CD4-positive, alpha-beta T cell treated with Interleukin-2 at 100 ng/mL for 4 hours (primary cell): ENCODE measurements at places on chromosomes 6 and 20.
A peak's percentile ranks its signal among the peaks of the same experiment; 100 is the strongest.

DNA sequence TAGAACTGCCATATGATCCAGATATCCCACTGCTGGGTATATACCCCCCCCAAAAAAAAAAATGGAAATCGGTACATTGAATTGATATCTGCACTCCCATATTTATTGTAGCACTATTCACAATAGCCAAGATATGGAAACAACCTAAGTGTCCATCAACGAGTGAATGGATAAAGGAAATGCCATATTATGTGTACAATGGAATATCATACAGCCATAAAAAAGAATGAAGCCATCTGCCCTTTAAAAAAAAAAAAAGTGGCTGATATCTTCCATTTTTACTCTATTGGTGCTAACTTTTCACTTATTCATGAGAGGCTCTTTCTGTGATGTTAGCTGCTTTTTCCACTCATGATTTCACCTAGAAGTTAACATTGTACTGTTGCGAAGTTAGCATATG is 156.5 kb downstream of the REV3L start:
- DNase-seq = no peak

GRCh38 chr20:49287555-49288249 is 9.8 kb upstream of the ZNFX1 start:
- DNase-seq = no peak

GRCh38 chr20:52039790-52040189 is 151.8 kb downstream of the ZFP64 start:
- no peak for DNase-seq

GRCh38 chr20:62214067-62214466 is 6.0 kb downstream of the HRH3 start:
- DNase-seq = no peak

DNA sequence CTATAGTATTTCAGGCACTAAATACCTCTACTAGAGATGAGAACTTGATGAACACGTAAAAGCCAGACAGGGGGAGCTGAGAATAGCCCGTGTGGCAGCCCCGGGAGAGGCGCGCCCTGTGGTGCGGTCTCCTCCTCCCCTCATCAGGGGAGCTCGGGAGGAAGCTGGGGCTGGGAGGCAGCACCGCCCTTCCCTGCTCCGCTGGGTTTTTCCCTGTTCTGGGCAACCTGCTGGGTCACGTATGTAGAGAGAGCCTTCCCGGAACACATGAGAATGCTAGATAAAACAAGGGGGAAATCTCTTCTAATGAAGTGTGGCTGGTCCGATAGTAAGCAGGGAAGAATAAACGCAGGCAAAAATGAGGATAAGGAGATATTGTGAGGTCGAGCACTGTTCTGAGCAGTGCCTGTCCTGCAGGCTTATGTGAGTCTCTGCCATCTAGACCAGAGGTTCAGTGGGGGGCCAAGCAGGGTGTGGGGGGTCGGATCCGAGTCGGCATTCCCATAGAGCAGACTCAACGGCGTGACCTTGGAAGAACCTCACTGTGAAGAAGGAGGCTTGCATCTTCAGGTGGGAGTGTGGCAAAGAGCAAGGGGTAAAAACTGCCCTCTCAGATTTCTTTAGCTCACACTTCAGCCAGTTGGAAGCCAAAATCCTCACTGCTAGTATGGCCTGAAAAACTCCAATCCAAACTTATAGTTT is 13.4 kb upstream of the RPS6KA2 start:
- DNase-seq = no peak

GRCh38 chr6:142551274-142551811 is 249.5 kb downstream of the ADGRG6 start:
- DNase-seq = peak; percentile 10

GRCh38 chr6:137489046-137490005 is 4.9 kb downstream of the OLIG3 start:
- DNase-seq = no peak

- DNase-seq = no peak
Observed at GRCh38 chr6:13838616-13839015, 24.3 kb upstream of the MCUR1 start.

GRCh38 chr6:158607411-158608170 is 37.0 kb downstream of the DYNLT1 start:
- DNase-seq = no peak

GRCh38 chr20:6012179-6012578 is 41.7 kb downstream of the LRRN4 start:
- no peak for DNase-seq

DNA sequence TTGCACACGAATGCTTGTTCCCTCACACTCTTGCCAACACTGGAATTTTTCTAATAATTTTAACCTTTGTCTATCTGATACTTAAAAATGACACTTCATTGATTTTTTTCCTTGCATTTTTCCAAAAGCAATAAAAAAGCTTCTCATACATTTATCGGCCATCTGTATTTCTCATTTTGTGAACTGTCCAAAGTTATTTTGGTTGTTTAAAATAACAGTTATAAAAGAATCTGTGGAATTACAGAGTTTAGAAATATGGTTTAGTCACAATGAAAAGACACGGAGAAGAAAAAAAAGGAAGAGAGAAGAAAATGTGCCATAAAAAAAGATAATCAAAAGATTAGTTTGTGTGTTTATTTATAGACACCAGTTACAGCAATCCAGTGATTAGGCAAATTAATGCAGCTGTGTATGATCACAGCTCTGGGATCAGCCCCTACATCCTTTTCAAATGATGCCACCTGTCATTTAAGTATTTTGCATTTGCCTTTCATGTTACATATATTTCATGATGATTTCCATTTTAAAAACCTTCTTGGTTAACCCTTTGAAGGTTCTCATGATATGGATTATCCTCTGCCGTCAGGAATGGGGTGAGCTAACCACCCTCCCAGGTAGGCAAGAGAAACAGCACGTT is 171.7 kb downstream of the BACH2 start:
- no peak for DNase-seq

GRCh38 chr6:126170978-126171382 is 168.9 kb upstream of the CENPW start:
- peak; percentile 28 for DNase-seq

GRCh38 chr6:113772961-113773360 is 84.2 kb upstream of the MARCKS start:
- DNase-seq = no peak

- no peak for DNase-seq
Observed at GRCh38 chr6:125835221-125835744, 44.5 kb downstream of the NCOA7 start.

DNA sequence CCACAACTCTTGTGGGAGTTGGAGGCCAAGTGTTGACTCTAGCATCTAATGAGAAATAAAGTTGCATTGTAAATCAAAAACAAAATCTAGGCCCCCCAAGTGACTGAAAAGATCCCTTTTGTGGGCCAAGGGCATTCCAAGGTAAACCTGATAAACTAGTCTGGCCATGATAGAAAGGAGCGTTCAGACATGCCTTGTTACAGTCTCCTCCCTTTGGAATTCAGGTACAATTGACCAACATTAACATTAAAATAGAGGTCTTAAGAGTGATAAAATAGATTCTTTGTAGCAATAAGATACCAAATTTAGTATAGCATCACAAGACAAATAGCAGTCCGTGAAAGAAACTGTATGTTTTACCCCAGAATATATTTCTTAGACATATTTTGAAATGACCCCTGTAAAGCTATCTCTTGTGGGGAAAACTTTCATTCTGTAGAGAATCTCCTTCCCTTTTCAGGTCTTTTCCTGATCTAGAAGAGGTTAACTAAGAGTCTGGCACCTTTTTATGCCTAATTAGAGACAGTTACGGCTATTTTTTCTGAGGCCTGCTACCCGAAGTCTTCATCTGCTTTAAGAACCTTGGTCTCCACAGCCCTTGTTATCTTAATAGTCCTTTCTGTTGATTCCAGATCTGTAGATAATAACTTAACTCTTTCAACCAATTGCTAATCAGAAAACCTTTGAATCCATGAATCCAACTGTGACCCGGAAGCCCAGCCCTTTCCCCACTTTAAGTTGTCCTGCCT is 495.4 kb upstream of the MMS22L start:
- DNase-seq = no peak

DNA sequence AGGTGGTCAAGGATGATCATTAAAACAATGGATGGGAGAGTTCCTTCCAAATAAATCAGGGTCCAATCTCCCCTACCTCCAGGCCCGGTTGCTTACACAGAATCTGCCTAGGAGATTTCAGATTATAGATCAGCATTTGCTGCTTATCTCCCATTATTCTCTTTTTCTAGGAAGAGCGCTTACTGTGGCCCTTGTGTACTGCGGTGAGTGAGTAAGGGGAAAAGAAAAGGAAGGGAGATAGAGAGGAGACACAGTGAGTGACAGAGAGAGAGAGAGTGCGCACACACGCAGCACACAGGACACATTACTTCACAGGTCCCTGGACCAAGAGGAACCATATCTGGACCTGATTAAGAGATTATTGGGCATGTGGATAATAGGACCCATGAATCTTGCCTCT is 6.2 kb downstream of the LATS1 start:
- DNase-seq = no peak

DNA sequence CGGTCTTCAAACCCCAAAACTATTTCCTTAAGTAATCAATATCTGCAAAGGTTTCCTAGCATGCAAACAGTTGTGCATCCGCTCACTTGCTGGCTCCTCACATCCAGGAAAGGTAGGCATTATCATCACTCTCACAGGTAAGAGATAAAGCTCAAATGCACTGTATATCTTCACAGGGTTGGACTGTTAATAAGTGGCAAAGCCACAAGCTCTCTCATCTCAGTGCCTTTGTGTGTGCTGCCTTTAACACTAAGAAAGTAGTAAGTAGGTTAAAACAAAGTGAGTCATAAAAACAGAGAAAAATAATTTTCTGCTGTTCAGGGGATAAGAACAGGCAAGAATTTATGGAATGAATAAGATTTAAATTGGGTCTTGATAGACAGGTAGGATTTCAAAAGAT is 21.3 kb downstream of the MAN1A1 start:
- no peak for DNase-seq

DNA sequence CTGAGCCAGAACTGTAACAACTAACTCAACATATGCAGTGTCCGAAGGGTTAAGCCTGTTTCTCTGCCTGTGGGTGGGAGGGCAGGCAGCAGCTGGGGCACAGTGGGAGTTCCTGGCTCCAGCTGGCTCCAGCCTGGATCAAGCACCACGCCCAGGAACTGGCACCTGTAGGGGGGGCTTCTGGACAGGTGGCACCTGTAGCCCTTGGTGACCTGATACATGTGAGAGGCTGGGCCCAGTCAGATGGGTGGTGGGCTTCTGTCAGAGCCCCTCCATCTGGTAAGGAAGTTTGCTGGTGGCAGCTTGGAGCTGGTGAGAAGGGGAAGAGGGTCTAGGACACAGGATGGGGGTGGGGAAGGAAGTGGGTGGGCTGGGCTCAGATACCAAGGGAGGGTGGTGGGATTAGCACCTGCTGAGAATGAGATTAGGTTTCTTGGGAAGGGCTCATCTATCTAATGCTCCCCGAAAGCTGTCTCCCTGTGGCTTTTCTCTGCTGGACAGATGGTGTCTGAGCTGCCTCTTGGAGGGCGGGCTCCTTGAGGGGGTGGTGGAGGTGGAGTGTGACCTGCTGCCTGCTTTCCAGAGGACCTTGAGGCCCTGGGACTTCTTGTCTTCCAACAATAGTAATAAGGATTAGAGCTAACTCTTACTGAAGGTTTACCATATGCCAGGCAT is 28.5 kb downstream of the BCL2L1 start:
- DNase-seq = no peak

DNA sequence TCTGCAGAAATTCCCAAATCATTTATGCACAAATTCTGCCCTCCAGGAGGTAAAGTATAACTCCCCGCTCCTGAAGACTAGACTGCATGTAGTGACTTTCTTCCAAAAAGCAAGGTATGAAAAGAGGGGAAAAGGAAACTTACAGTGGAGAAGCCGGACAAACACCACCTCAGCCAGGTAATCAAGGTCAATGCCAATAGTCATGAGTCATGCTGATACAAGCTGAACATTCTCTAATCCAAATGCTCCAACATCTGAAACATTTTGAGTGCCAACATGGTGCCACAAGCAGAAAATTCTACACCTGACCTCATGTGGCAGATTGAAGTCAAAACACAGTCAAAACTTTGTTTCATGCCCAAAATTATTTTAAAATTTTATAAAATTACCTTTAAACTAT is 165.6 kb downstream of the FOXA2 start:
- no peak for DNase-seq

- no peak for DNase-seq
Observed at GRCh38 chr20:48831718-48832404, 4.1 kb upstream of the PREX1 start.

- DNase-seq = peak; percentile 74
Observed at GRCh38 chr6:112163295-112164257, 76.2 kb downstream of the FAM229B start.

DNA sequence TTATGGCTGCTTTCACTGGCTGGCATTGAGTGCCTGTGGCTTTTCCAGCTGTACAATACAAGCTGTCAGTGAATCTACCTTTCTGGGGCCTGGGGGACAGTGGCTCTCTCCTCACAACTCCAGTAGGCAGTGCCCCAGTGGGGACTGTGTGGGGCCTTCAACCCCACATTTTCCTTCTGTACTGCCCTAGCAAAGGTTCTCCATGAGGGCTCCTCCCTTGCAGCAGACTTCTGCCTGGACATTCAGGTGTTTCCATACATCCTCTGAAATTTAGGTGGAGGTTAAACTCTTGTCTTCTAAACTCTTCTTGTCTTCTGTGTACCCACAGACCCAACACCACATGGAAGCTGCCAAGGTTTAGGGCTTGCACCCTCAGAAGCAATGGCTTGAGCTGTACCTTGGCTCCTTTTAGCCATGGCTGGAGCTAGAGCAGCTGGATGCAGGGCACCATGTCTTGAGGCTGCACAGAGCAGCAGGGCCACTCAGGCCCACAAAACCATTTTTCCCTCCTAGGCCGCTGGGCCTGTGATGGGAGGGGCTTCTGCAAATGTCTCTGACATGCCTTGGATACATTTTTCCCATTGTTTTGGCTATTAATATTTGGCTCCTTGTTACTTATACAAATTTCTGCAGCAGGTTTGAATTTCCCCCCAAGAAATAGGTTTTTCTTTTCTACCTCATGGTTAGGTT is 9.6 kb downstream of the PEX7 start:
- no peak for DNase-seq

- no peak for DNase-seq
Observed at GRCh38 chr6:53066874-53067706, 1.9 kb downstream of the FBXO9 start.

DNA sequence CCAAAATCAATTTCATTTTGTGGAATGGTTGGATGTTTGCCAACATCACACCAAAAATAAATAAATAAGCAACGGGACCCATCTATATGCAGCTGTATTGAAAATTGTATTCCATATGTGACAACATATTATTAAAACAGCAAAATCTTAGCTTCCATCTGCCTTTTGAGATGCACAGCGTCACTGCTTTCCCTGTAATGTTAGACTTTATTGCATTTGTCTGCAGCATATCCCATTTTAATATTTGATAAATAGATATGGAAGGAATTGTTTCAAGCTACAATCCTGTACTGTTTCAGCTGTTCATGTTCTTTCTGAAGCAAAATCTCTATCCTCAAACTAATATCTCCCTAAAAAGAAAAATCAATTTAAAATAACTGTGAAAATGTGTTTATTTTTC is 509.1 kb downstream of the PKHD1 start:
- no peak for DNase-seq

GRCh38 chr20:1800777-1801176 is 94.4 kb upstream of the SIRPA start:
- no peak for DNase-seq

- DNase-seq = no peak
Observed at GRCh38 chr6:87636315-87636714, 46.4 kb downstream of the ORC3 start.

- DNase-seq = no peak
Observed at GRCh38 chr6:73932866-73933265, 236.9 kb downstream of the CD109 start.

- DNase-seq = peak; percentile 46
Observed at GRCh38 chr6:83221889-83222479, 28.8 kb downstream of the RWDD2A start.

- DNase-seq = peak; percentile 46
Observed at GRCh38 chr6:40308533-40309306, 278.4 kb downstream of the LRFN2 start.
